ENCODE measurements at places on chromosomes 5 and 9.

DNA sequence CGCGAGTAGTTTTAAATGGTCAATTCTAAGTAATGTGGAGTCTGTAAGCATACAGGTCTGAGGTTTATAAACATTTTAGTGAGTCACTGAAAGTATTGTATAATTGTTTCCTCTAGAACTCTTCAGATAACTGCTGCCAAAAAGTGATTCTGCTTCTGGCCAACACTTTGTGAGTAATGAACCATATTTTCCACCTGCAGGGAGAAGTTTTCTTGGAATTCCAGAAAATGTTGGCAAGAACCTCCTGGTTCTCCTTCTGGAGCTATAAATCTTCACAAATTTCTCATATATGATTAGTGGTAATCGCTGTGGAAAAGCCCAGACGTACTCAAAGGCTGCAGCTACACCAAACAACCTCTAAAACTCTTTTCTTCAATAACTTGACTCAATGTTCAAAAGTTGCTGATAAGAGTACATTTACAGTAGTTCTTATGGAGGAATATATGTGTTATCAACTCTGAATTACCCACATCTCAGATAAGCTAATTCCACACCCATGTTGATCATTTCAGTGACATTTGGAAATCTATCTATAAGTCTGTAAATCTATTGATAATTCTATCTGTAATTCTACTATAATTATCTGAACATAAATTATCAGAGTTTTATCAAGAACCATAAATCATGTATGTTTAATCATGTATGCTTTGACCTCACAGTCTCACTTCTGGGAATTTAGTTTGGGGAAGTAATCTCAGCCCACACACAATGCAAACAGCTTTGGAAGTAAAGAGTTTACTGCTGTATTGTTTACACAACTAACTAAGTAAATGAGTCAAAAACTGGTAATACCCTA is 74.1 kb downstream of the FNBP1 start:
- no peak for DNase-seq

DNA sequence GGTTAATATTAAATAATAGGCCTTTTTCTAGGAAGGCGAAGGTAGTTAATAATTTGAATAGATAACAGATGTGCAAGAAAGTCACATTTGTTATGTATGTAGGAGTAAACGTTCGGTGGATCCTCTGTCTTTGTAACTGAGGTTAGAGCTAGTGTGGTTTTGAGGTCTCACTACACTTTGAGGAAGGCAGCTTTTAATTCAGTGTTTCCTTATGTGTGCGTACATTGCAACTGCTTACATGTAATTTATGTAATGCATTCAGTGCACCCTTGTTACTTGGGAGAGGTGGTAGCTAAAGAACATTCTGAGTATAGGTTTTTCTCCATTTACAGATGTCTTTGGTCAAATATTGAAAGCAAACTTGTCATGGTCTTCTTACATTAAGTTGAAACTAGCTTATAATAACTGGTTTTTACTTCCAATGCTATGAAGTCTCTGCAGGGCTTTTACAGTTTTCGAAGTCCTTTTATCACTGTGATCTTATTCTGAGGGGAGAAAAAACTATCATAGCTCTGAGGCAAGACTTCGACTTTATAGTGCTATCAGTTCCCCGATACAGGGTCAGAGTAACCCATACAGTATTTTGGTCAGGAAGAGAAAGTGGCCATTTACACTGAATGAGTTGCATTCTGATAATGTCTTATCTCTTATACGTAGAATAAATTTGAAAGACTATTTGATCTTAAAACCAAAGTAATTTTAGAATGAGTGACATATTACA is 45.7 kb downstream of the TGFBR1 start:
- no peak for DNase-seq

- DNase-seq = no peak
Observed at GRCh38 chr9:23492126-23493002, 333.7 kb downstream of the ELAVL2 start.

DNA sequence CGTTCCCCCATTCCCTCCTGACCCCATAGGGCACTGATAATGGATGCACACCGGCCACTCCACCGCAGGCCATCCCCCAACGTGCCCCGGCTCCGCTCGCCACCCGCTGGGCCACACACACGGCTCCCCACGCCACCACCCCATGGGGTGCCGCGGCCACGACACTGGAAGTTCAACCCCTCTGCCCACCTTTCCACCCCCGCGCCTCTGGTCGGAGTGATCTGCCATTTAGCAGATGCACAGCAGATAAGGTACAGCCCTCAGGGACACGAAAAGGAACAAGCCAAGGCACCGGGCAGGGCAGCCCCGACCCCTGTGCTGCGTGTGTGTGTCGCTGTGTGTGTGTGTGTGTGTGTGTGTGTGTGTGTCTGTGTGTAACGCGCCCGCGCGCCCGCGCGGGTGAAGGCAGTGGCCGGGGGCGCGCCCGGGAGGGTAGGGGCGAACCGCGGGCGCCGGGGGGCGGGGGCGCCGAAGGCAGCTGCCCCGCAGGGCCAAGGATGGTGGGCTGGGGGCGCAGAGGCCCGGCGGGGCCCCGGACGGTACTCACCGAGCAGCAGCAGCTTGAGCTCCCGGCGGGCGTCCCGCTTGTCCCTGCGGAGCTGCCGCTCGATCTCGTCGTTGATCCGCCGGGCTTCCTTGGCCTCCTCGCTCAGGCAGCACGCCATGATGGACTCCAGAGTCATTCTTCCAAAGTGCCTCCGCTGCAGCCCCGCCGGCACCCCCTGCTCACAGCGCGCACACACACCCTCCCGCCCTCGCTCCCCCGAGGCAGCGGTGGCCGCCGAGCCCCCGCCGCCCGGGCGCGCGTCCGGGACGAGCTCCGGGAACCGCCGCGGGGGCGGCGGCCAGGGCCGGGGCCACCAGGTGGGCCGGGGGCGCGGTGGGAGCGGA is 813 bp downstream of the GNAQ start:
- peak; percentile 88 for DNase-seq
